Stimulated activated CD8-positive, alpha-beta memory T cell treated with anti-CD3 and anti-CD28 coated beads, Interleukin-4, amount 100 ng/mL, for 1 hour (primary cell): ENCODE measurements at places on chromosomes 3 and 15.

DNA sequence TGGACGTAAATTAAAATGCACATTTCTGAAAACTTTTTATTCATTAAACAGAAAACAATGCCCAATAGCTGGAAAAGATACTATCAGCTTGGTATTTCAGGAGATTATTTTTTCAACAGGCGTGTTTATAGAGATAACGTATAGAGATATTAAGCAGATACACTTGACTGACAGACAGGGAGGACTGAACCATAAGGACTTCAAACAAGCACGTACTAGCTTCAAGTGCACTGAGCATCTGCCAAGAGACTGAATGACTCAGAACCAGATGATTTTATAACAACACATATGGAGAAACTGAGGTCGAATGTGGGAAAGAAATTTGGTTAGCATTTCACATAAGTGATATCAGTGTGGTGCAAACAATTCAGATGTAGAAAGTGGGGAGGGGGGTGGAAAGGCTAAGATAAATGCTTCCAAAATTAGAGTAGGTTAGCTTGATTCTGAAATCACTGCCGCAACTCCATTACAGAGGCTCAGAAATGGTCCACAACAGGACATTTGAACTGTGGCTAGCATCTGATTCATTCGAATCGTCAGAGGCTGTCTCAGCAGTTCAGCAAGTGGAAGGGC is 103.5 kb downstream of the SEMA6D start:
- no peak for DNase-seq

GRCh38 chr3:98070840-98071239 is 16.1 kb upstream of the OR5AC2 start:
- DNase-seq: no peak

DNA sequence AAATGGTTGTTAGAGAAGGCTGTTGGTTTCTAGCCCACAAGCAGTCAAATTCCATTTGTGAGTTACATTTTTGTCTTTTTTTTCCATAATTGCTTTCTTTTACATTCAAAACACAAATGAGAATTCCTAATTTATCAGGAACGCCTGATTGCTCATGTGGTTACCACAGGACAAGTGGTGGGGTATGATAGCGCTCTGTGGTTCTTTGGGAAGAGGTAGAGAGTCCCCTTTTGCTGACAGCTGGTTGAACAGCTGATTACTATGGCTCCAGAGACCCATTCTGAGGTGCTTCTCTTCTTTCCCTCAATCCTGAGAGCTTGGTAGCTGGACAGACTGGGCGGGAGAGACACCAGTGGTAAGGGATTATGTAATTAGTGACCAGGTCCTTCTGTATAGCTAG is 24.4 kb downstream of the CNOT10 start:
- no peak for DNase-seq

GRCh38 chr15:57143511-57144078 is 225.2 kb downstream of the TCF12 start:
- no peak for DNase-seq

- no peak for DNase-seq
Measured at GRCh38 chr15:65532738-65533051, 2.4 kb downstream of the HACD3 start.

DNA sequence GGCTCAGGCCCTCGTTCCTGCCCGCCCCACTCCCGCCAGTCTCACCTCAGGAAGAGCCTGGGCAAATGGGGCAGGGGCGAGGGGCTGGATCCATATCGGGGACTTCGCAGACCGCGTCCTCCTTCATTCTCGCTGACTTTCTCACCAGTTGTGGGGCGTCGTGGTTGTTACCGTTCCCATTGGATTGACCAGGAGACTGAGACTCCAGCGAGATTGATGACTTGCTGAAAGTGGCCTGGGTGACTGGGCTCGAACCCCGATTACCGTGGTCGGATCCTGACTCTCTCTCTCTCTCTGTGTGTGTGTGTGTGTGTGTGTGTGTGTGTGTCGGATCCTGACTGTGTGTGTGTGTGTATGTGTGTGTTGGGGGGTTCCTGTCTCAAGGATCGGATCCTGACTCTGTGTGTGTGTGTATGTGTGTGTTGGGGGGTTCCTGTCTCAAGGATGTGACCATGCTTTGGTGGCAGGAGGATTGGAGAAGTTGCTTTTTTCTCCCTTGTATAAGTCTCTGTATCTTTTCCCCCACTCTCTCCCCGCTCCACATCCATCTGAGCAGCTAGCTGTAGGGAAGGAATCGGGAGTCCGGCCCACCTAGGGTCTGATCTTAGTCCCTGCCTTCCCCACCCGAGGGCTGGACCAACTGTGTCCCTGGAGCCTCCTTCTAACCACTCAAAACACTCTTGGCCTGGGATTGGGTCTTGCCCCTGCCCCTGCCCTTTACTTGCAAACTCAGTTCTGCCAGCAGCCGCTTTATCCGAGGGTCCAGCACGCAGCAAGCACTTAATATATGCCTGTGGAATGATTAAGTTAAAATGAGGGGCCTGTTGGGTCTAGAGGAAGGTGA is 603 bp downstream of the PLEKHO2 start:
- no peak for DNase-seq

- DNase-seq: no peak
Measured at GRCh38 chr3:129562803-129563202, 19.8 kb downstream of the H1-8 start.

DNA sequence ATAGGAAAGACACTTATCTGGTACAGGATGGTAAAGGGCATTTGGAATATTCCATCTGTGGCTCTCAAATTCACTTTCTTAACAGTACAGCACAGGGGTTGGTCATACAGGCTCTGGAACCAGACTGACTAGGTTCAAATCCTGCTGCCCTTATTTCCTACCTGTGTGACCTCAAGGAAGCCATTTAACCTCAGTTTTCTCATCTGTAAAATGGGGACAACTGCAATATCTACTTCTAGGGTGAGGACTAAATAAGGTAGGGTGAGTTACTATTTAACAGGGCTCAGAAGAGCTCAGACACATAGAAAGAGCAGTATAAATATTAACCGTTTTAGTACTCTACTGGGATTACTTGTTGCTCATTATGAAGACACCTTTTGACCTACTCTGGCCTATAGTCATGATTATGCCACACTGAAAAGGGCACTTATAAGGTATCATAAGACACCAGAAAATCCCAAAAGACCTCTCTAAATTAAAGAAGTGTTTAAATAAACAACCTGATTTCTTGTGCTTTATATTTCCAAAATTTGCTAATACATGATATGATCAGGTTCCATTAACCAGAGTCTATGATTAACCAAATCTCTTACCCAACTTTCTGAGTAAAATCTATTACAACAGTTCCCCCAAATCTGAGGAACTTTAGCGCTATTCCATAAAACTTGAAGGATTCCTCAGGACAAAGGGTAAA is 6.5 kb downstream of the RFTN1 start:
- DNase-seq: no peak

GRCh38 chr3:36907911-36908646 is 36.8 kb downstream of the TRANK1 start:
- DNase-seq: peak; percentile 49

- no peak for DNase-seq
Measured at GRCh38 chr3:46393011-46393410, 13.9 kb downstream of the CCR5AS start.

- no peak for DNase-seq
Measured at GRCh38 chr3:153285982-153286381, 124.0 kb downstream of the RAP2B start.

DNA sequence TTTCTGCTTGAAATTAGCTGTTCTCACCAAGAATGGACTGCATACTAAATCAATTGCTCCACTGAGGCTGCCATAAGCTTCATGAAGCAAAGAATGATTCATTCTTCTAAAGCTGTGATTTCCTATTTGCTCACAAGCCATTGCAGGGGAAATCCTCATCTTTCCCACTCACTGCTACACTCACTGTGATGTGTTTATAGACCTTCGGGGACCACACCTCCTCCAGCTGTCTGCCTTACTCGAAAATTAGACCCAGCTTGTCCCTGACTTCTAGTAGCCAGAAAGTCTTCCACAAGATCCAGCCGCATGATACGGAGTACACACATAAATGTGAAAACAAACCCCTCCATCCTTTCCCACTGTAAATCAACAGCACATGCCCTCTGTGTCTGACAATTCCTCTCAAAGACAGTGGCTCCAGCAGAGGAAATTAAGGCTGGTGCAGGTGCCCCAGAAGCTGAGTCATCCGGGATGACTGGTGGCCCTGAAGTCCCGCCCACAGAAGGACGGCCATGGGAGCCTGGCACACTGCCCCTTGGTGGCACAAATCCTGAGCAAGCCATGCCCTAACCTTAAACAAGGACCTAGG is 172.0 kb downstream of the STT3B start:
- no peak for DNase-seq

GRCh38 chr3:174061162-174061561 is 663.6 kb downstream of the NLGN1 start:
- no peak for DNase-seq

GRCh38 chr3:138862924-138863775 is 28.4 kb upstream of the PIK3CB start:
- no peak for DNase-seq

- no peak for DNase-seq
Measured at GRCh38 chr3:14156201-14156600, 22.2 kb downstream of the XPC start.

DNA sequence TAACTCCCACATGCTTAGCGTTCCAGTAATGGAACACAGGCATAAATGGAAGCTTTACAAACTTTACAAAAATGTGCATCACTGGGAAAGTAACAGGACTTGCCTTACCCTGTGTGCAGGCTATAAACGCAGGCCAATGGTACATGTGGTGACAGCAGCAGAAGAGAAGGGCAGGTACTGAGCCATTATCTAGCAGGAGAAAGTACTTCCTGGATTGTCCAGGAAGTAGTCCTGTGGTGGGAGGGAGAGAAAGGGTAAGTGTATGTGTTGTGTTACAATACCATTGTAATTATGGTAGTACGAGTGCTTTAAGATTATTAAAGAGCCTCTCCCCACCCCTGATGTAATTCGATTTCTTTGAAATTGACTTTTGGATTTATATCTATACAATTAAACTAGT is 5.3 kb downstream of the ATP1B3 start:
- no peak for DNase-seq

GRCh38 chr15:42549032-42549491 is 424 bp downstream of the HAUS2 start:
- DNase-seq: no peak

GRCh38 chr3:71069797-71070196 is 513.7 kb downstream of the FOXP1 start:
- no peak for DNase-seq

GRCh38 chr3:17840651-17841050 is 98.2 kb upstream of the TBC1D5 start:
- DNase-seq: no peak

GRCh38 chr3:8743021-8743601 is 9.5 kb downstream of the CAV3 start:
- DNase-seq: no peak

- DNase-seq: no peak
Measured at GRCh38 chr15:62050115-62050514, 10.1 kb downstream of the VPS13C start.

GRCh38 chr15:25790000-25790660 is 73.0 kb downstream of the ATP10A start:
- no peak for DNase-seq

DNA sequence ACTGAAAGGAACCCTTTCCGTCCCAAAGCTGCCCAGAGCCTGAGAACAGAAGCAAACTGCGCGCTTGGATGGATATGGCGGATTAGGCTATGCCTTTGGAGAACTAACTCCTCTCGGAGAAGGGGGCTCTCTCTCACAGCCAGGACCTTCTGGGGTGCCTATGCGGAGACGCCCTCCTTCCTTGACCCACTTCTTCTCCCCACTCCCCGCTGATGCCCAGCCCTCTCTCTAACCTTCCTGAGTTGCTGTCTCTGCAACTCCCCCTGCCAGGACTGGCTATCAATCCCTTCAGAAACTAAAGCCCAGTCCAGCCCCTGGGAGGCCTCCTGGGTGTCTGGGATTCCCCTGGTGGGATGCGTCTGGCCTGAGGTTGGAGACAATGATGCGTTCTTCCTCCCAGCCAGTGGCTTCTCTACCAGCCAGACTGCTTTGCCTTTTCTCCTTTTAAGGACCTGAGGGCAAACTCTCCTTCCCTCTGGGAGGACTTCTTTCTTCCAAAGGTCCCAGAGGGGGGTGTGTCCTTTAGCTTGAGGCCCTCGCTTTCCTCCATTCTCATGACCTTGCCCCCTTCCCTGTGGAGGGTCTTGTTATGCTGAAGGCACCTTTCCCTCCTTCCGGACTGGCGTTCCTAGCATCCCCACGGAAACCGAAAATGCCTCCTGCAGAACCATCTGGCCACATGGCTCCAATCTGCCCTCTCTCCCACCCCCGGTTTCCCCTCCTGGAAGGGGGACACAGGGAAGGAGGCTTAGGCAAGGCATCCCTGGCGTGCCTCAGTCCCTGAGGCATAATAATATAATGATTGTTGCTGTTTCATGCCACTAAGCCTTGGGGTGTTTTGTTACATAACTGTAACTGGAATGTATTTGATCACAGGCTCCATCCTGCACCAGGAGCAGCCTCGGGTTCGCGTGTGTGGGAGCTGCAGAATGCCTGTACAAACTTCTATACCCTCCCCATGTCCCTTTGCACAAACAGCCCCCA is 63.4 kb upstream of the C15orf39 start:
- DNase-seq: no peak

DNA sequence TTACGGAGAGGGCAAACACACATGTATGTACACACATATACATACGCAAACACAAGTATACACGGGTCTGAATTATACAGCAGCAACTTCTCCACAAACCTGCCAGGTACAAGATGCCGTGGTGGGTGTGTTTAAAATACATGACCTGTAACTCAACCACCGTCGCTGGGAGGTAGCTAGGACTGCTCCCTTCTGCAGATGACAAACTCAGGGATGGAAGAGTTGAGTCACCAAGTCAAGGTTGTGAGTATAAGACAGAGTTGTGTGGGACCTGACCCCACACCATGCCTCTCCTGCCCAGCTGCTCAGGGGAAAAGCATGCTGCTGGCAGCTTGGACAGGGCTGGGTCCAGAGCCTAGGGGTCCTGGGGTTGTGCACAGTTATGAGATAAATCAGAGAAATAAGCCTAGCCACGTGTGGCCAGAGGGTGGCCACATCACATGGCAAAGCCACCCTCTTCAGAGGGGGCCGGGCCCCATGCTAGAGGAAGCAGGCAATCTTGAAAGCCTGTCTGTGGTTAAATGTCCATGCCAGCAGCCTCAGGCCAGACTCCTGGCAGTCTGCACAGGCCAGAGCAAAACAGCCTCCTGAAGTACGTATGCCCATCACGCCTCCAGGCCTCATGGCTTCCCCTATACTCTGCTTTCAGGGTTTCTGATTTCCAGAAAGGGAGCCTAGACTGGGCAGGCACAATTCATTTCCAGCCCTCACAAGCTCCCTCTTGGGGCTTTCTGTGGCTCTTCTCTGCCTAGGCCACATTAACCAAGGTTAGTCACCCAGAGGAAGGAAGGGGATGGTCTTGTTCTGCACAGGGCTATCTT is 107.7 kb upstream of the RPL32 start:
- peak; percentile 7 for DNase-seq
